Caco-2 (cell line): ENCODE measurements at places on chromosomes 7 and 10.
A peak's percentile ranks its signal among the peaks of the same experiment; 100 is the strongest.

DNA sequence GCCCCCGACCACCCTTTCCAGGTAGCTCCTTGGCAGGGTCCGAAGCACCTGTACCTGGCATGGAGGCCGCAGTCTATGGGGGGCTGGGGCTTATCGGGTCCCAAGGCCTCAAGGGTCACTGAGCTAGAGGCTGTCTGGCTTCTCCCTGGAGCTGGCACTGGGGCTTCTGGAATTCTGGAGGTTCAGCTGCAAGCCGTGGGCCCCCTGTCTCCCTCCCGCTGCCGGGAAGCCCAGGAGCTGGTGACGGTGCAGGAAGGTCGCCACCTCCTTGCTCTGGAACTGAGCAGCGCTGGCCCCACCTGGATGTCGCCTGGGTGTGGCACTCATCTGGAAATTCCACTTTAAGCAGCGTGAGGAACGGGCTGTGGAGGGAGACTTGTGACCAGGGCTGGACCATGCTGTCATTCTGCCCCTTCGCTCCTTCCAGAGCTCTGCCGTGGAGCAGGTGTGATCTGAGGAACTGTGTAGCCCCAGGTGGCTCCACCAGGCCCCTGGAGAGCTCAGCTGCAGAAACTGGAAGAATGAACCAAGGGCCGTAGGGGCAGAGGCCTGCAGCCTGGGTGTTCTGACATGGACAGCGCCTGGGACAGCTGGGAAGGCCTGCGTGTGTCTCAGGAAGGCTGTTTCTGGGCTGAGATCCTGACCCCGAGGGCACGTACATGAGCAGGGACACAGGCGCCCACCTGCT lies 129.7 kb upstream of the PPP2R2D start:
- DNase-seq = no peak

DNA sequence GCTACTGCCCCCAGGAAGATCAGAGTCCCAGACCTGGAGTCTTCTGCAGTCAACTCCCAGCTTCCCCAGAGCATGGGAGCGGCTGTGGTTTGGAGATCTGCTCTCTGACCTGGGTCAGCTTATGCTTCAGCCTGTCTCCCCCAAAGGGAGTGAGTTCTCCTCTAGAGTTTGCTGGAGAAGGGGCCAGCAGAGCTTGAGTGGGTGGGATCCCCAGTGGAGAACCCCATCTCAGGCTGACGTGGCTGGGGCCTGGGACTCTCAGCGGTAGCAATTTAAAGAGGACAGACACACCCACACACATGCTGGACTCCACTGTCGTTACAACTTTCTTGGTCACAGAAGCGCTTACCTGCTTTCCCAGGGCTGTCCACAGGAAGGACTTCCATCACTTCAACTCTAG lies 6.3 kb downstream of the UNC5B start:
- peak; percentile 38 for DNase-seq

DNA sequence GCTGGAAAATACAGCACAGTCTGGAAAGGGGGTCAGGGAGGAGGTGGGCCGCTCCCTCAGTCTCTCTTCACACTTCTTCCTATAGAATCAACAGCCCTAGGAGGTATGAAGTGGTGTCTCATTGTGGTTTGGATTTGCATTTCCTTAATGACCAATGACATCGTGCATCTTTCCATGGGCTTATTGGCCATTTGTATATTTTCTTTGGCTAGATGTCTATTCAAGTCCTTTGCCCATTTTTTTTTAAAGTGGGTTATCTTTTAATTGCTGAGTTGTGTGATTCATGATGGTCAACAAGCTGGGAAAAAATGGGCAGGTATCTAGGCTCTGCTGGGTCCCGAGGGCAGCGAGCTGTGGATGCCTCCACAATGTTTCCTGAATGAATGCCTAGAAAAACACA lies 29.1 kb downstream of the TMEM130 start:
- DNase-seq = no peak

- no peak for DNase-seq
These were observed 203.2 kb downstream of the AHR start for GRCh38 chr7:17501441-17502212.

DNA sequence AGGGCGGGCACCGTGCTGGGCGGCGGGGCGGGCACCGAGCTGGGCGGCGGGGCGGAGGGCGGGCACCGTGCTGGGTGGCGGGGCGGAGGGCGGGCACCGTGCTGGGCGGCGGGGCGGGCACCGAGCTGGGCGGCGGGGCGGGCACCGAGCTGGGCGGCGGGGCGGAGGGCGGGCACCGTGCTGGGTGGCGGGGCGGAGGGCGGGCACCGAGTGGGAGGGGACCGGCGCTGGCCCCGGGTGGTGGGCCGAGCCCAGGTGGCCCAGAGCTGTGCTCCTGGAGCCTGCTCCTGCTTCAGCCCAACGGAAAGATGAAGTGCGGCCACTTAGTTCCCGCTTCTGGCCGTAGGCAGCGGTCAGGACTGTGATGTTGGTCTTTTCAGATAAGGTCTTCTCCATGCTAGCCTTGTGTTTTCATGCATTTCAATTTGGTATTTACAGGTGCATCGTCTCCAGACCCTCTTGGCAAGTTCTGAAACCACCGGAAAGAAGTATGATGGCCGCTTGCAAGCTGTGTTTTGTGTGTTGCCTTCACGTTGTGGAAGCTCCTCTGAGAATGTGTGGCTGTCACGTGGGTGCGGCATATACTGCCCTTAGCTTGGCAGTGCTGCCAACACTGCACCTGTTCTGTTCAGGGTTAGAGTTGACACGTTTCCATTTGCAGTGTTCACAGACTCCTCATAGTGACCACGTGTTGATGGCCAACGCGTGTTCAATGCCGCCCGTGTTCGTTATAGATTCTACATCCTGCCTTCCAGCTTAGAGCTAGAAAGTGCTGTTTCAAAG lies 25.2 kb downstream of the IQCE start:
- DNase-seq = no peak

GRCh38 chr10:50991456-50992355 lies 82.6 kb upstream of the PRKG1 start:
- no peak for DNase-seq

- no peak for DNase-seq
These were observed 711.3 kb downstream of the GRM8 start for GRCh38 chr7:126541406-126541805.

DNA sequence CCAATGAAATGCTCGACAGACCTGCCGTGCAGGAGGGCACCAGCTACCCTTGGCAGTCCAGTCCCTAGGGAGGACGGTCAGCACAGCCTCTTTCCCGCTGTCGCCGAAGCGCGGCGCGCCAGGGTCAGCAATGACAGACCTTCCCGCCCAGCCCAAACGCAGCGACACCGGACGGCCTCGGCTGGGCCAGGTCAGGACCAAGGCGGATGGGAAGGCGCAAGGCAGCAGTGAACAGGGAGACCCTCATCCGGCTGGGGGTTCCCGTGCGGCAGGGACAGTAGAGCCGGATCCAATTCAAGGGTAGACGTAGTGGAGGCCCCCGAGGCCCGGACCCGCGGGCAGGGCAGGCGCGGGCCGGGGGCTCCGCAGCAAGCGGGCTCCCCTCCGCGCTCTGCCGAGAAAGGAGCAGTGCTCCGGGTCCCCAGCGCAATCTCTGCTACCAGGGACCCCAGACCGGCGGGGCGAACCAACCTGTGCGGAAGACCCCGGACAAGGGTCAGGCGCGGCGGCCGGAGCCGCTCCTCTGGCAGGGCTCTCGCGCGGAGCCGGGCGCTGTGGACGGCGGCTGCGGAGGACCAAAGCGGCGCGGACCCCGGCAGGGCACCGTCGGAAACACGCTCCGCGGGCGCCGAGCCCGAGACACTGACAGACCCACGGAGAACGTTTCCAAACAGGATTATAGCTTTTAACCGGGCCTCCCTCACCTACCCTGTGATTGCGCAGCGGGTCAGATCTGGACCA lies at the start of gene SEC31B:
Gene SEC31B (minus strand): TSS at position 551 of the 741 bp plus-strand sequence. CDS start 2,909 bp downstream, outside the sequence.
- DNase-seq = no peak

- no peak for DNase-seq
These were observed 5.7 kb downstream of the HECTD2 start for GRCh38 chr10:91415816-91416215.

DNA sequence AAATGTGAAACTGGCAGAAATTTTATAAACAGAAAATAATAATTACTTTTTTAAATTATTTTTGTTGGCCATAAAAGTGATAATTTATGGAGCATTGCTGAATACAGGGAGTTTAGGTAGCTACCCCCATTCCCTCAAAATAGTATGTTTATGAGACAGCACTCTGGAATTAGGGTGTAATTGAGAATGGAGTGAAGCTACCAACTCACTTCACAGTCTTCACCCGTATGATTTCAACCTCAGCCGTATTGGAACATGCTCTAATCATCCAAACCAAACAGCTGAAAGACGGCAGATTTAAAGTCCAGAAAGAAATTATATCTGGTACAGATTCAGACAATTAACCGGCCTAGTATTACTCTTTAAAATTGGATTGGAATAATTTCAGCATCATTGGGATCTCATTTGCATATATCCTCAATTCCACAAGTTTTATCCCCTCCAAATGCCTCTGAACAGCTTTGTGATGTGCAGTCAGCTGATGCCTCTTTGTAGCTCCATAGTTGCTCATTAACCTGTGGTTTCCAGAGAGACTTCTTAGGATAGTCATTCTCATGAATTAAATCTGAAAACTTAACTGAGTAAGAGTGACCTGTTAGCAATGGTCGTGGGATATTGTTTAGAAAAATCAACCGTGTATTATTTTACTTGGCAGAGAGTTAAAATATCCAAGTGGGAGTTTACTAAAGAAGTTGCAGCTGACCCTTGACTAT lies 59.1 kb upstream of the GJD4 start:
- DNase-seq = no peak

DNA sequence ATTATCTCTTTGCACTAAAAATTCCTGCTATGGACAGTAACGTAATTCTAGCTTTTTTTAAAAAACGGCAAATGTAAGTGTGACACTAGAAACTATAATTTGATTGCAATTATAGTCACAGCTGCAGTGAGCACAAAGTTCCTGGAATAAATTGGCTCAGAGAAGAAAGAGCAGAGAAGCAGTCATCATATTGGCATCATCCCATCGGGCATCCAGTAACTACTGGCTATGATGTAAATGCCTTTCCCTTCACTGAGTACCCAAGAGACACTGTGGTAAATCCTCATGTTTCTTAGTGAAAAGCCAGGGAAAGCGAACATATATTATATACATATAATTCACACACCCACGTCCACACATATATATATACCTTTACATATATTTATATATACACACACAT lies 43.6 kb downstream of the PIP4K2A start:
- DNase-seq = no peak

GRCh38 chr7:620056-620455 lies 100.4 kb upstream of the PDGFA start:
- no peak for DNase-seq
